ENCODE measurements at places on chromosomes 1 and 21. TPM values are rescaled to one million over a fixed set of nuclear protein-coding genes. Genes with fewer than 3 reads are reported as not detected.

DNA sequence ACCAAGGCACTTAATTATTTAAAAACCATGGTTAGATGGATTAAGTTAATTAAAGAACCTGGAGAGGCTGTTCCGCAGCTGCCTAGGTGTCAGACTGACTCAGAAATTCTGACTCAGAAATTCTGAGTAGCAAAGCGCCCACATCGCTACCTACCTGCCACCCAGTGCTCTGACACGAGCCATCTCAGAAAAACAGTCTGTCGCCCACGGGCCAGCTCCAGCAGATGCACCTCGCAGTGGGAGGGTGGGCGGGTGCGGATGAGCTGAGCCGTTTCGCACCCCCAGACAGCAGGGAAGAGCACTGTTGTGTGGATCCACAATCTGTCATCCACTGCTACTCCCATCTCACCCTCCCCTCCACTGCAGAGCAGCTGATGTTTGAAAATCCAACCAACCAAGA is 13.5 kb downstream of the KCNK1 start:
- DNase-seq = no peak

DNA sequence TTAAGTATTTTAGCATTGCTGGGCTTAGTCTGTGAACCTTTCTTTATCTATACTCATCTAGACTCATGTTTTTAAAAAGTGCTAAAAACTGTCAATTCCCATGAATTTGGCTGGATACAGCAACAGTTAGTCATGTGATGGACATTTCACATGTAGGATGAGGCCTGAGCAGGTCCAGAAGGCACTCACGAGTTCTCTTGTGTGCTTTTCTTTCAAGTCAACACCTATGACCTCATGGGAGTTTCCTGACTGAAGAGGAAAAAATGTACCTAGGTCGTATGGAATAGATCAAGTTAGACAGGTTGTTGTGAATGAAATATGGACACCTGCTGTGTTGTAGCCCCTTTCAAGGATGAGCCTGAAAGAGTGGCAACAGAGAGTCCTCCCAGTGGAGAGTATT is 394.2 kb downstream of the DUSP10 start:
- DNase-seq = no peak

The SPRR2B gene
- total RNA-seq = not detected

The CAMK1G gene
- total RNA-seq = not detected

The RGS8 gene
- total RNA-seq = not detected

DNA sequence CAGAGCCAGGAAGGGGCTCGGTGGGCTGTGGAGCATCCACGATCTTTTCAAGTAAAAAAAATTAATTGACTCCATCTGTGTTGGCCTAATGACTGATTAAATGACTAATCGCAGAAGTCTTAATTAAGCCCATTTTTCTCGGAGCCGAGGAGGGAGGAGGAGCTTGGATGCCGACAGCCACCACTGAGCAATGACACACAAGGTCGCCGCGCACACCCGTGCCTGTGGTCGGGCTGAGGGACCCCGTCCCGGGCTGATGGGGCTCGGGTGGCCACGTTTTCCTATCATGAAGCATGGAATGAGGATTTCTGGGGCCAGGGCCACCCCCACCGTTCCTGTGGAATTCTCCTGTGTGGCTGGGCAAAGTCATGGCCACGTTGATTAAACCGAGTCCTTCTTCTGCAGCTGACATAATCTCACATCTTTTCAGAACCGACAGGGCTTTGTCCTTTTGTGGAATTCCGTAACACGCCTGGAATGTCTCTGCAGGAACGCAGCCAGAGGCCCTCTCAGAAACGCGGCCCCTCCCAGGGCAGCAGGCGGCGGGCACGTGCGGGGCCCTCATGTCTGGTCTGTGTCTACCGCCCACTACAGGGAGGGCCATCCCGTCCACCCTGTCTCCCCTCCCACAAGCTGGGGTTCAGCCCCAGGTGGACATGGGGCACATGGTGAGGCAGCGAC is 60.7 kb downstream of the MORN1 start:
- no peak for DNase-seq

DNA sequence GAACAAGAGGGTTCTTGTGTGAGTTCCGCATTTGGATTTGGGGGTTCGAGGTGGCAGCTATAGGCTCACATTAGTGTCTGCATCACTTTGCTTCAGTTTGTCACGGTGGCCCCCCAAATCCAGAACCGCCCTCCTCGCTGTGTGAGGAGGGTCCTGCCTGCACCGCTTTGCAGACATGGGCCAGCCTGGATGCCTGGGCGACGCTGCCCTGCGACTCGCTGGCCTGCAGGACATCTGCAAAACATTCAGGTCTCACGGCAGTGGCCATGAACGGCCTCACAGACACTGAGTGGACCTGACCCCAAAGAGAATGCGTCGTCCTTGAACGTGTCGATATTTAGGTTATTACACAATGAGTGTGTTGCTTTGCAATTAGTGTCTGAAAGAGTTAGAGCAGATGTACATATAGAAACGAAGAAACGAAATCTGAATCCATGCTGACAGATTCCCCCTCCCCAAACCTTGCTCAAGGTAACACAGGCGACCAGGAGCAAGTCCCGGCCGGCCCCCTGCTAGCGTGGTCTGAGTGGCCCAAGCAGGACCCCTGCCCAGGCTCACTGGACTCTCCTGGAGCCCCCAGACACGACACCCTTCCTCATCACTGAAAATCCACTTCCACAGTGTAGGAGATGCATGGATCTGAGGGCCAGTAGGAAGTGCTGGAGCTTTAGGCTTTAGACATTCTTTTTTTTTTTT is 20.4 kb downstream of the PDE9A start:
- DNase-seq = no peak

DNA sequence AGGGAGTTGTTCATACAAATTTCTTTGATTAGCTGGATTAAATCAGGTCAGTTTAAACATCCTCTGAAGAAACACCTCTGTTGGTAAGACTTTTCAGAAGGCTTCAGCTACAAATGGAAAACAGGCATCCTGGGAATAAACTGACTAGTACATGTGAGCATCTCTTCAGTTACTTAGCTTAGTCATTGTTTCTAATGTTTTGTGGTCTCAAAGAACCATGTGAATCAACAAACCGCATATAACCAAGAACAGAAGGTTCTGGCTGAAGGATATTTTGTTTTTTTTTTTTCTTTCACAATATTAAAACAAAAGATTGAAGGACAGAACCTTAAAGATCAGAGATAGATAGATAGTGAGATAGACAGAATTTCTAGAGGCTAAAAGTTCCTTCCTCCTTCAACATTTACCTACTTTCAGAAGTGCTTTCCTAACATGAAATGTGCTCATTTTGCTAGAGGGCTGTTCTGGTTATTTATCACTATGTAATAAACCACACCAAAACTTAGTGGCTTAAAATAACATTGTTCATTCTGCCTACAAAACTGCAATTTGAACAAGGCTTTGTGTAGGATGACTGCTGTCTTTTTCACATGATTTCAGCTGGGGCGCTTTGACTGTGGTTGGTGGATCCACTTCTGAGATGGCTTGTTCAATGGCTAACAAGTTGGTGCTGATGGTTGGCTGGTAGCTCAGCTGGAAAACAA is 119.8 kb upstream of the PTGFR start:
- DNase-seq = no peak

DNA sequence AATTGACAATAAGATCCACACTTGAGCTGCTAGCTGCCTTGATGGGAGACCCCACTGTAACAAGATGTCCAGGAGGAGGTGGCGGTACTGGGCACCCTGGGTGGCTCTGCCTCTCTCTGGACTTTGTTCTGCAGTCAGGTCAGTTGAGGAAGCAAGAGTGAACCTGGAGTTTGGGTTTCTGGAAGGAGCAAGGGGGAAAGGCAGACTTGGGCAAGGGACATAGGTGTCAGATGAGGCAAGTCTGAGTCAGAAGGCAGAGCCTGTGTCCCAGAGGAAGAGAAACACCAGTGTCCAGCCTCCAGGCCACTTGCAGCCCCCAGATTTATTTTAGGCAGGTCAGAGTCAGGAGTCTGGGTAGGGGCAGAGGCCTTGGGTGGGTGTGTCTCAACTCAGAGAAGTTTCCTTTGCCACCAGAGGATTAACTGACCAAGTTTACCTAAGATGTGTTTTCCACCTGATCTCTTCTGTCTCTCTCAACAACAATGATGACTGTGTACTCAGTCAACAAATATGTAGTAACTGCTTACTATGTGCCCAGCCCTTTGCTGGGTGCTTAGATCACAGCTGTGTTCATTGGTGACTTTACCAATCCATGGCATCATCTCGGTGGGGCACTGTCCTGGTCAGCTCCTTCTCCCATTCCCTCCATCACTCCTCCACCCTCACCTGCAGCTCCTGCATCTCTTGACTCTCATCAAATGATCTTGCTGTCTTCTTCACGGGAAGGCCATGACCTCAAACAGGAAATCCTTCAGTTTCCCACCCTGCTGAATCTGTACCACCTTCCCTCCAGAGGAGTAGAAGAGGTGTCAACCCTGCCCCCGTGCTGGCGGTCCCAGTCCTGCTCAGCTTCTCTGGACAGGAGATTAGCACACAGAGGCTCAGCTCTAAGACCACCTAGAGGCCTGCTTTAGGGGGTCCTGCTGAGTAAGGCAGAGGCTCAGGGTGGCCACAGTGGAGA is 36.6 kb downstream of the ELF3 start:
- DNase-seq = no peak

DNA sequence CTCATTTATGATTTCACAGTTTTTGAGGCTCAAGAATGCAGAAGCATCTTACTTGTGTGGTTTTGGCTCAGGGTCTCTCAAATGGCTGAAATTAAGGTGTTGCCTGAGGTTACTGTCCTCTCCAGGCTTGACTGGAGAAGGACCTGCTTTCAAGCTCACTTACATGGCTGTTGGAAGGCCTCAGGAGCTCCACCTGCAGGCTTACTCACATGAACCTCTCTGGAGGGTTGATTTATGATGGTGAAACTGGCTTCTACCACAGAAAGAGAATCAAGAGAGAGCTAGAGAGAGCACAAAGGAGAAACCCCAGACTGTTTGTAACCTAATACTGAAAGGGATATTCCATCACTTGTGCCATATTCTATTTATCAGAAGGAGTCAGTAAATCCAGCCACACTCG is 6.2 kb upstream of the KCNK2 start:
- peak; percentile 26 for DNase-seq
